ENCODE measurements at places on chromosomes 3 and 15. TPM values are rescaled to one million over a fixed set of nuclear protein-coding genes. Genes with fewer than 3 reads are reported as not detected.

NANOGP8 gene
- total RNA-seq = not detected

FETUB gene
- not detected for total RNA-seq

GOLGA8G gene
- not detected for total RNA-seq

DNAH1 gene
- total RNA-seq = 25.8 TPM

PLXNA1 gene
- total RNA-seq = 47.2 TPM

PXYLP1 gene
- total RNA-seq = 2.7 TPM

C3orf49 gene
- not detected for total RNA-seq
